ENCODE measurements at places on chromosomes 11 and 22.

DNA sequence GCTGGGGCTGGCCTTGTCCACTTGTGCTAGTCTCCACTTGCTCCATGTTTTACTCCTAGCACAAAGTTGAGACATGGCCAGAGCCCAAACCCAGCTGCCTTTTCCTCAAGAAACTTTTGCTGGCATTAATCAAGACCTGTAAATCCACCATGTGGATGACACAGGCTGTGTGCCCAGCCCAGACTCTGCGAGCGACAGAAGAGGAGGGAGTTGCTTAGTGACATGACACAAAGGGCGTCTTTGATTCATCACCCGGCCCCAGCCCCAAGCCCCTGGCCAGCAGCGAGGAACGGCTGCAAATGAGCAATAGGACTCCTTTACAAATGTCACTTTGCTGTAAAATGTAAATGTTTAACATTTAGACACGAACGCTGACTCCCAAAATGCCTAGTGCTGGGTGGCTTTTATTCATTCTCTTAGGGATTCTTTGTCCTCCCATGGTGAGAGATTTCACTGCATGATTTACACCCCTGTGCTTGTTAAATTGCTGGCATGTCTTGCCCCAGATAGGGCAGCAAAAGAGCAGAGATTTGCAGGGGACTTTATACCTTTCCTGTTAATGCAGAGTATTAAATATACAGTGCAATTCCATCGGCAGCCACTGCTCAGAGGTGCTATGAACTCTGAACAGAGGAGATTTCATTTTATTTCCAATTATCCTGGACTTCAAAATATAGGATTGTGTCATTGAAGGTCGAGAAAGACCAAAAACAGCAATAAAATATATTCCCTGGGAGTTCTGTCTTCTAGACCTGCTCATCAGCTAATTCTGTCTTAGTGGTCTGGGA is 263.6 kb upstream of the NCAM1 start:
- no peak for DNase-seq

DNA sequence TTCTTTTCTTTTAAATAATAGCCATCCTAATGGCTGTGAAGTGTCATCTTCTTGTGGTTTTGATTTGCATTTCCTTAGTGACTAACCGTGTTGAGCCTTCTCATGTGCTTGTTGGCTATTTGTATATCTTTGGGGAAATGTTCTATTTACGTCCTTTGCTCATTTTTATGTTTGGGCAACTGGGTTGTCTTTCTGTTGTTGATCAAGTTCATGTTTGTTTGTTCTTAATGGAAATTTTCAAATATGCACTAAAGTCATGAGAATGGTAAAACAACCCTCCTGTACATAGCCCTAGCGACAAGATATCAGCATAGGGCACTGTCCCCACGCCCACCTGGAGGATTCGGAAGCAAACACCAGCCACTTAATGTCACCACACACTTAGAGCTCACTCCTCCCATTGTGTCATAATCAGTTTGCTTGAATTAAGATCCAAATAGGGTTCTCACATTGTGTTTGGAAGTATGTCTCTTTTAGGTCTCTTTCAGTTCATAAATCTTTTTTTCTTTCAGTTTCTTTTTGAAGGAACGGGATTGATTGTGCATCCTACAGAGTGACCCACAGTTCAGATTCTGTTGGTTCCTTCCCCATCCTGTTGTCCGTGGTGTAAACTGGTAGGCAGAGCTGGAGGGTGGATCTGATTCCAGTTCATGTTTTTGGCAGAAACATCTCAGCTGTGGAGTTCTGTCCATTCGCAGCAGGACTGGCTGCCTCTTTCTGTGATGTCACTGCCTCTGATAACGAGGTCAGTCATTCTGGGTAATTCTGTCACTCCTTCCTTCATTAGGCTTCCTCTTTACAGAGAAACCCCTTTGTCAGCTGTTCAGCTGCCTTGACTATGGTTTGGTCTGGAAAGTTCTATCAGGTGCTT is 26.4 kb upstream of the ADORA2A start:
- DNase-seq: no peak

DNA sequence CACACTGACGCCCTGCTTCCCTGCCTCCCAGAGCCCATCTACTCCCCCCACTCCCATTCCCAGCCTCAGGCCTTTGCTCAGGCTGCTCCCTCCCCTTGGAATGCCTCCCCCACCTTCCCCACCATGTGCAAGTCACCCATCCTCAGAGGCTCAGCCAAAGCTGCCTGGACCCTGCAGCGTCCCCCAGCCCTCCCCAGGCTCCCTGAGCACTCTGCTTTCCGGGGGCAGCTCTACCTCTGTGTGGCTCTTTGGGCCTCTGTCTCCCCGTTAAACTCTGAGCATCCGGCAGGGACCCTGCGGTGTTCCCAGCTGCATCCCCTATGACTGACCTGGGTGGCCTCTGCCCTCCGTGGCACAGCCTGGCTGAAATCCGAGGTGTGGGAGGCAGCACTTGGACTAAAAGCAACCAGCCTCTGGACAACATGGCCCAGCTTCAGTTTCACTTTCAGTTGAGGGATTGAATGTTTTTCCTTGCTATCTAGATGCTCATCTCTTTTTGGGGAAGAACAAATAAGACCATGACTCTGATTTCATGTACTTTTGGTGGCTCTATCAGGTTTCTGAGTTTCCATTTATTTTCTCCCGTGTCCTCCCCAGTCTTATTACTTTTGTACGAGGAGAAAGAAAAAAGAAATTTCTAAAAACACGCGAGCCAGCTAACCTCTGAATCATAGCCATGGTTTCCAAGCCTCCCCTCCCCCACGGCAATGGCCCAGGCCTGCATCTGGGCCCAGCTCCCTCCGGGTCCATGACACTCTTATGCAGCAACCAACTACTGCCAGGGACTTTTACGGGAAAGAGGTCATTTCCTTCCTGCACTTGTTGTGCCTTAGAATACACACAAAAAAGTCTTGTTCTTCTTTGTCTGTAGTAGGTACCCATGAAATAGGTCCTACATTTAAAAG is 3.8 kb downstream of the APOL3 start:
- peak; percentile 16 for DNase-seq

DNA sequence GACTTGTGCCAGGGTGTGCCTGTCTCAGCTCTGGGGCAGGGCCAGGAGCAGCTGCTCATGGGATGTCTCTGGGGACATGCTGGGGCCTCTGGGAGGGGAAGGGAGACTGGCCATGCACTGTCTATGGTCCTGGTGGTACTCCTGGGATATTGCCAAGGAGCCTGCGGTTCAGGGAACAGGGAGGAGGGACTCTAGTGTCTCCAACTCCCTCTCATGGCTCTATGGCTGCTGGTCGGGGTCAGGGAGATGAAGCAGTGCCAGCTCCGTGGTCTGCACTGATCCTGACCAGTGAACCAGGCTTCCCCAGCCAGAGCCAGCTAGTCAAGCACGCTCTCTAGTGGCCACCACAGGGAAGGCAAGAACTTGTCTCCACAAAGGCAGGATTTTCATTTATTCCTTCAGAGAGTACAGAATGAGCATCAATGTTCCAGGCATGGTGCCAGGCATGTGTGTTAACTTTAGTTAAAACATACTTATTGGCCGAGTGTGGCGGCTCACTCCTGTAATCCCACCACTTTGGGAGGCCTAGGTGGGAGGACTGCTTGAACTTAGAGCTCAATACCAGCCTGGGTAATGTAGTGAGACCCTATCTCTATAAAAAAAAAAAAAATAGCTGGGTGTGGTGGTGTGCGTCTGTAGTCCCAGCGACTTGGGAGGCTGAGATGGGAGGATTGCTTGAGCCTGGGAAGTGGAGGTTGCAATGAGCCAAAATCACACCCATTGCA is 2.5 kb upstream of the BEST1 start:
- DNase-seq: peak; percentile 86

DNA sequence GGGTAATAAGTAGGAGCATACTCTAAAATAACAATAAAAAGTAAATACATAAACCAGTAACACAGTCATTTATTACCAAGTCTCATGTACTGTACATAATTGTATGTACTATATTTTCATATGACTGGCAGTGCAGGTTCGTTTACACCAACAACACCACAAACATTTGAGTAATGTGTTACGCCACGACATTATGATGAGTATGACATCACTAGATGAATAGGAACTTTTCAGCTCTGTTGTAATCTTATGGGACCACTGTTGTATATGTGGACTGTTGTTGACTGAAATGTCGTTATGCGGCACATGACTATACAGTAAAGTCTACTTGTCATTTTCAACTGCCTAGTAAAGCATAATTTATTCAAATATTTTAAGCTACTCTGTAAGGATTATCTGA is 18.6 kb downstream of the KIF18A start:
- no peak for DNase-seq

- DNase-seq: no peak
Measured at GRCh38 chr22:50251477-50252081, 514 bp upstream of the HDAC10 start.

GRCh38 chr11:126647735-126648134 is 292.2 kb downstream of the ST3GAL4 start:
- DNase-seq: peak; percentile 68

GRCh38 chr11:77589181-77589520 is 602 bp upstream of the AQP11 start:
- DNase-seq: no peak

- no peak for DNase-seq
Measured at GRCh38 chr22:27466229-27466628, 335.3 kb downstream of the MN1 start.

DNA sequence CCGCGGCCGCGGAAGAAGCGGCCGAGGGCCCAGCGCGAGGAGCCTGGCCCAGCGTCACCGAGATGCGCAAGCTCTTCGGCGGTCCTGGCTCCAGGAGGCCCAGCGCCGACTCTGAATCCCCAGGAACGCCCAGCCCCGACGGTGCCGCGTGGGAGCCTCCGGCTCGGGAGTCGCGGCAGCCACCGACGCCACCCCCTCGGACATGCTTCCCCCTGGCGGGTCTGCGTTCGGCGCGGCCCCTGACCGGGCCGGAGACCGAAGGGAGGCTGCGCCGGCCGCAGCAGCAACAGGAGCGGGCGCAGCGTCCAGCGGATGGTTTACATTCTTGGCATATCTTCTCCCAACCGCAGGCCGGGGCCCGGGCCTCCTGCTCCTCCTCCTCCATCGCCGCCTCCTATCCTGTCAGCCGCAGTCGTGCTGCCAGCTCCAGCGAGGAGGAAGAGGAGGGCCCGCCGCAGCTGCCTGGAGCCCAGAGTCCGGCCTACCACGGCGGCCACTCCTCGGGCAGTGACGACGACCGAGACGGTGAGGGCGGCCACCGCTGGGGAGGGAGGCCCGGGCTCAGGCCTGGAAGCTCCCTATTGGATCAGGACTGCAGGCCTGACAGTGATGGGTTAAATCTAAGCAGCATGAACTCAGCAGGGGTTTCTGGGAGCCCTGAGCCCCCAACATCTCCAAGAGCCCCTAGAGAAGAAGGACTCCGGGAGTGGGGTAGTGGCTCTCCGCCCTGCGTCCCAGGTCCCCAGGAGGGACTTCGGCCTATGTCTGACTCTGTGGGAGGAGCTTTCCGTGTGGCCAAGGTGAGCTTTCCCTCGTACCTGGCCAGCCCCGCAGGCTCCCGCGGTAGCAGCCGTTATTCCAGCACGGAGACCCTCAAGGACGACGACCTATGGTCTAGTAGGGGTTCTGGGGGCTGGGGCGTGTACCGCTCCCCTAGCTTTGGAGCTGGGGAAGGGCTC is 1.2 kb downstream of the ARHGEF17 start:
- peak; percentile 90 for DNase-seq

Data from astrocyte of the cerebellum (primary cell).